Mesothelial cell of epicardium (in vitro differentiated cells): ENCODE measurements at places on chromosomes 2 and 18. TPM values are rescaled to one million over a fixed set of nuclear protein-coding genes. Genes with fewer than 3 reads are reported as not detected.

IL1R1 gene
- total RNA-seq, result 10.8 to 13.6 TPM (median 13.3 TPM) in 3 replicates

PPP1R1C gene
- 5.8 to 6.8 TPM (median 6.3 TPM) in 3 replicates for total RNA-seq

SNORC gene
- 3.4 to 6.0 TPM (median 4.1 TPM) in 3 replicates for total RNA-seq

CRYBA2 gene
- total RNA-seq, result not detected in 3 replicates

GATA6 gene
- total RNA-seq, result 99.0 to 108 TPM (median 106 TPM) in 3 replicates

DAPL1 gene
- total RNA-seq, result 0.71 TPM in 1 of 3 replicates, not detected in the others

CDH19 gene
- not detected in 3 replicates for total RNA-seq

LIPT1 gene
- 6.4 to 8.2 TPM (median 8.2 TPM) in 3 replicates for total RNA-seq

DOK6 gene
- 3.9 to 5.1 TPM (median 4.9 TPM) in 3 replicates for total RNA-seq

ICA1L gene
- total RNA-seq, result 9.9 to 13.4 TPM (median 11.8 TPM) in 3 replicates

DYNAP gene
- not detected in 3 replicates for total RNA-seq

CRYGD gene
- not detected in 3 replicates for total RNA-seq

PTPRN gene
- total RNA-seq, result 0.33 to 0.50 TPM (median 0.38 TPM) in 3 replicates

GRCh38 chr2:96533292-96534073 is 3.1 kb upstream of the ARID5A start:
- DNase-seq, result no peak

GRCh38 chr2:158969162-158969714 is 798 bp downstream of the TANC1 start:
- DNase-seq, result no peak

- no peak for DNase-seq
These were observed 86.6 kb downstream of the CCBE1 start for GRCh38 chr18:59610546-59611140.

DNA sequence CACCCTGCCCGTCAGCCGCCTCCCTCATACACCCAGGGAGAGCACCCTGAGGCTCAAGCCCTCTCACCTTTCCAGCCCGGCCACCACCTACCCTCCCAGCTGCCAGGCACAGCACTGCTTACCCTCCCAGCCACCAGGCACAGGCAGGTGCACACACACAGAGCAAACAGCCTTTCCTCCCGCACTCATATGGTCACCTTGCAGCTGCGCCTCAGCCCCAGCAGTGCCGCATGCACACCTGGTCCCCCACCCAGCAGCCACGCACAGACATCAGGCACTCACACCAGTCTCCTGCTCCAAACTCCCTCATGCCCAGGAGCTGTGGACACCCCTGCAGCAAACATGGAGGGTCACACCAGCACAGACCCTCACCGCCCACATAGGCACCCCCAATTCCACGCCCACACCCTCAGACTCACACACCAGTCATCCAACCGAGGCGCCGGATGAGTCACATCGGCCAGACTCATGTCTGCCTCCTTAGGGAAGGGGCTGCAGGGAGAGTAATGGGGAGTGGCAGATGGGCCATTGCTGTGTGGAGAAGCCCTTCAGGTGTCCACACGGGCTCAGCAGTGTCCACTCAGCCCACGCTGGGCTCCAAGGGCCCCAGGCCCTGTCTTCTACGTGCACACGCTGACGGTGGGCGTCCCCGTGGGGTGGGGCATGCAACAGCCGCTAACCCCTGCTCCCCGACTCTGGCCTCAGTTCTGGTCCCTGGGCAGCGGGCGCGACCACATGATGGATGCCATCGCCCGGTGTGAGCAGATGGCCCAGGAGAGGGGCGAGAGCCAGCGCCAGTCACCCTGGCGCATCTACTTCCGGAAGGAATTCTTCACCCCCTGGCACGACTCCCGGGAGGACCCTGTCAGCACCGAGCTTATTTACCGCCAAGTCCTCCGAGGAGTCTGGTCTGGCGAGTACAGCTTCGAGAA is 22.3 kb upstream of the GPR17 start:
- no peak for DNase-seq

DNA sequence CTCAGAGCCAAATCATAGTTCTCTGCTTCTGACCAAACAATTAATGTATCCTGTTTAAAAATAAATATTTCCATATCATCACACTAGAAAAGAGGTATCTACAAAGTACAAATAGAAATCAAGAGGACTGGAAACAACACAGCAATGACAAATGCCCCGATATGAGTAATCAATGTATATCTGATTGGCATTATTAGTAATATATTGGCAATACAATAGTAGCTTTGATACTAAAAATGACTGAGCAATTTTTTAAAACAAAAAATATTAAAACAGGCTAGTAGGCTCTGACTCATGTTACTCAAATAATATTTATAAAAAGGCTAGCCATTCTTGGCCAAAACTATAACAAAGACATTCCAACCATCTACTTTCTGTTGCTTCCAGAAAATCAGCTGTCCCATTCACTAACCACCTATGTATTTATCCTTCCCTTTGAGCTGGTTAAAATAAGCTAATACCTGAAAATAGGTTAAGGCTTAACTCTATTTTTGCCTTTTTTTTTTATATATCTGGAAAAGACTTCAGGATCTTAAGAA is 13.3 kb downstream of the PPP4R3B start:
- no peak for DNase-seq

DNA sequence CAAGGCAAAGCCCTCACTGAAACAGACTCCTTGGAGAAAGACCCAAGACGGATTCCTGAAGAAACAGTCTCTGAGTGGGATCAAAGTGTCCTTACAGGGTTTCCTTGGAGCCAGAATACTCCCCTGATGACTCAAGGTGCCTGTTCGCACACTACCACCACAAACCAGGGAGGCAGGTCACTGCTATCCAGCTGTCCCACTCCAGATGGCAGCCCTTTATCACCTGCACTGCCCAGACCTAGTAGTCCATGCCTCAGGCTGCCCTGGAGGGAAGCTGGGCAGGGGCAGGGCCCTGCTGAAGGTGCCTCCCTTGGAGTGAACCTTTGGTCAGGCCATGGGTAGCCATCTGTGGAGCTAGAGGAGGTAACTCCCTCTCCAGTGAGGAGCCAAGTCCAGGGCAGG is 34.1 kb downstream of the TRABD2A start:
- no peak for DNase-seq

- no peak for DNase-seq
These were observed 245.9 kb downstream of the AGPS start for GRCh38 chr2:177638507-177638906.

DNA sequence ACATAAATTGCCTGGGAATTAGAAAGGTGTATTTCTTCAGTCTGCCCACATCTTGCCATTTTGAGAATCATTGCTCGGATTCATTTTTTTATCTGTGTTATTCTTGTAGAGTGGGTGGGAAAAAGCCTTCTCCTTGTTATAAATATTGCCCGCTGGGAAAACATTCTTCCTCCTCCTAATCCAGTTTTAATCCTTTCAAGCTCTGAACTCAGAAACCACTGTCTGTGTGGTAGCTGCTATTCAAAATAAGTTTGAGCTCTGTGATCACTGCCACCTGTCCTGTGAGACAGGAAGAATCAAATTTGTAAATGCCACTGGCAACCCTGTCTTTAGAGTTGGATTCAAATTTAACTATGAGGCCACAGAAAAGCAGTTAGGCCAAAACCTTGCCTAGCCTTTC is 1875.2 kb upstream of the PIK3C3 start:
- no peak for DNase-seq

DNA sequence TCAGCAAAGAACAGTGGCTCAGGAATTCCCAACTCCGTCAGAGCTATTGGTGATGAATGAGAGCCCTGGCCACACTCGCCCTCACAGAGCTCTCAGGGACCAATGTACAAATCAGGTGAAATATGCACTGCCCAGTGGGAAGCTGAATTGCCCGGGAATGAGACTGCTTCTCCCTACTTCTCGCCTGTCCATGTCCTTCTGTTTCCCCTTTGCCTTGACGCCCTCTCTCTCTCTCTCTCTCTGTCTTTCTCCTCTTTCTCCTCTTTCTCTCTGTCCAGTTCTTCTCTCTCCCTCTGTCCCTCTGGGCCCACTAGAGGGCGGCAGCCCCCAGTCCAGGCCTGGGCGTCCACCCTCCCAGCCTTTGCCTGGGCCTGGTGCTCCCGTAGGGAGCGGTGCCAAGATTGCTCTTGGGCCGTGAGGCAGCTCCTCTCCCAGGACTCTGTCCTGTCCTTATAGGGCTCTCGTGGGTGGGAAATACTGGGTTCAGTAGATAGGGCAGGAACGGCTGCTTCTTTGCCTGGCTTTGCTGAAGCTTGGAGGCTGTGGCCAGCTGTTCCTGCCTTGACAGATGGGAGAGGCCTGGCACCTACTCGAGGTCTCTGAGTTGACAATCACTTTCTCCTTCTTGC is 28.4 kb upstream of the PUM2 start:
- peak; percentile 75 for DNase-seq

- no peak for DNase-seq
These were observed 19.5 kb upstream of the FAHD2A start for GRCh38 chr2:95382686-95383634.

DNA sequence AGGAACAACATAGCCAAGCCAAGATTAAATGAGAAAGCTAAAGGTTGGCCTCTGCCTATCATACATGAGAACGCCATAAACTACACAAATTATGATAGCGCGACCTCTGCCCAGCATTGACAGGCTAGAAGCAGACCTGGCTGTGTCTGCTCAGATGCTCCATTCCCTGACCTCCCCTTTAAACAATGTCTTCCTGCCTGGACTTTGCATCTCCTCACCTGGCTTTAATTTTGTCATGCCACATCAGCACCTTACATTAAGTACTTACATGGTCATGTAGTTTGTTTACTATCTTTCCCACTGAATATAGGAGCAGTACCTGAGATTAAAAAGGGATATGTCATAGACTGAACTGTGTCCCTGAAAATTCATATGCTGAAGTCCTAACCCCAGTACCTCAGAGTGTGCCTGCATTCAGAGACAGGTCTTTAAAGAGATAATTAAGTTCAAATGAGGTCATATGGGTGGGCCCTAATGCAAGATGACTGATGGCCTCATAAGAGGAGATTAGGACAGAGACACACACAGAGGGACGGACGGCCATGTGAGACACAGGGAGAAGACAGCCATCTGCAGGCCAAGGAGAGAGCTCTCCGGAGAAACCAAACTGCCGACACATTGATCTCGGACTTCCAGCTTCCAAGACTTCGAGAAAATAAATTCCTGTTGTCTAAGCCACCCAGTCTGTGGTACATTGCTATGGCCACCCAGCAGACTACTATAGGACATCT is 103.7 kb downstream of the BIN1 start:
- no peak for DNase-seq

- peak; percentile 92 for DNase-seq
These were observed at the start of the genes FBXO15 and TIMM21 for GRCh38 chr18:74147779-74148542. FBXO15 (minus strand) TSS chr18:74147834; CDS start chr18:74147785, 49 bp downstream. TIMM21 (plus strand) TSS chr18:74148523; CDS start chr18:74148809, 286 bp downstream.

DNA sequence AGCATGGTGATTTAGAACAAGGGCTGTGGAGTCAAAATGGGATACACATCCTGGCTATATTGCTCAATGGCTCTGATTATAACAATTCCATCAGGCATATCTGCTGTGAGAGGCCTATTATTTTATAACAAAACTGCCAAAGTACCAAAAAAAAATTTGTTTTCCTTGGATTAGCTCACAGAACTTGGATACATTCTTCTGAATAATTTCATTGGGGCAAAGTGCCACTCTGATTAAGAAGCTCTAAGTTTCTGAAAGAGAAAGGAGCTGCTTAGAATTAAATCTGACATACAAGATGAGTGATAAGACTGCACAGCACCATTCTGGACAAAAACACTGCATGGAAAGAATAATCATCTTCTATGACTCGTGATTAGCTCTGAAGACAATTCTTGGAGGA is 85.7 kb downstream of the SMC6 start:
- no peak for DNase-seq

GRCh38 chr2:36967236-36967876 is 1.0 kb upstream of the STRN start:
- DNase-seq, result no peak

DNA sequence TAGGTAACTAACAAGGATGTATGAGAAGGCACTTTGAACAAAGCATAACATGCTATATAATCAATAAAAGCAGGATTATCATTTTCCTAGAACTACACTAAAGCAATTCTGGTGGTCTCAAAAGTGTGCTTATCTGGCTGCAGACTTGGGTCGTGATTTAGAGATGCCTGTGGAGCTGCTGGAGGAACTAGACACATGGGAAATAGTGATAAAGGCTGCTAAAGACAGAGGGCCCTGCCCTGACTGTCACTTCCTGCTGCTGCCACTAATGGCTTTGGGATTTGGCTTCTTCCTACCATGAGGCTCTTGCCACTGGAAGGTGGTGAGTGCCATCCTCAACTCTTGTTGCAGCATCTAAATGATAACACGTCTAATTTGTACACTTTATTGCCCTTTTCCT is 22.5 kb downstream of the TMEM178A start:
- DNase-seq, result no peak

DNA sequence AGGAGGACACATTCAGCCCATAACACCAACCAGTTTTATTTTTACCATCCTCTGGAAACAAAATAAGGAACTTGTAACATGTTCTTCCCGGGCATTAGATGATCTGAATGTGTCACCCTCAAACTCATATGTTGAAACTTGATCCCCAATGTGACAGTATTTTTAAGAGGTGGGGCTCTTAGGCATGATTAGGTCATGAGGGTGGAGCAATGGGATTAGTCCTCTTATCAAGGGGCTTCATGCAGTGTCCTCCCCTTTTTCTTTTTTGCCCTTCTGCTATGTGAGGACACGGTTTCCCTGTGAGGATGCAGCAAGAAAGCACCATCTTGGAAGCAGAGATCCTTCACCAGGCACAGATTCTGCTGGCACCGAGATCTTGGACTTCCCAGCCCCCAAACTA is 401.5 kb upstream of the TRIB2 start:
- no peak for DNase-seq

DNA sequence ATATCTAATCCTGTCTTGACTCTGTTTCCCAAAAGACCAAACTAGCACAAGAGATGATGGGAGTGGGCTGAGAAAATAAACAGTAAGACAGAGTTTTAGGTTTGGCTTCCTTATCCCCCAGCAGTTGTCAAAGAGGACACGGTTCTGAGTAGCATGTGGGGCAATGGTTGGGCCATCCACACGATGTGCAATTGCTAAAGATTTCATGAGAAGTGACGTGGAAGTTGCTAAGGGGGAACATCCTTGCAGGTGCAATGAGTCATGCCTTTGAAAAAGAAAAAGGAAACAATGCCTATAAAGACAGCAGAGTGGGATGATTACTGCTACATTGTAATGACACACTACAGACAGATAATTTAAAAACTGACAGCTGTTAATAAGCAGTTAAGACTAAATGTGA is 1395.8 kb downstream of the LRP1B start:
- DNase-seq, result no peak

GRCh38 chr2:68605939-68606338 is 37.4 kb upstream of the PROKR1 start:
- DNase-seq, result no peak

GRCh38 chr2:99956232-99957030 is 186.0 kb downstream of the AFF3 start:
- DNase-seq, result no peak

DNA sequence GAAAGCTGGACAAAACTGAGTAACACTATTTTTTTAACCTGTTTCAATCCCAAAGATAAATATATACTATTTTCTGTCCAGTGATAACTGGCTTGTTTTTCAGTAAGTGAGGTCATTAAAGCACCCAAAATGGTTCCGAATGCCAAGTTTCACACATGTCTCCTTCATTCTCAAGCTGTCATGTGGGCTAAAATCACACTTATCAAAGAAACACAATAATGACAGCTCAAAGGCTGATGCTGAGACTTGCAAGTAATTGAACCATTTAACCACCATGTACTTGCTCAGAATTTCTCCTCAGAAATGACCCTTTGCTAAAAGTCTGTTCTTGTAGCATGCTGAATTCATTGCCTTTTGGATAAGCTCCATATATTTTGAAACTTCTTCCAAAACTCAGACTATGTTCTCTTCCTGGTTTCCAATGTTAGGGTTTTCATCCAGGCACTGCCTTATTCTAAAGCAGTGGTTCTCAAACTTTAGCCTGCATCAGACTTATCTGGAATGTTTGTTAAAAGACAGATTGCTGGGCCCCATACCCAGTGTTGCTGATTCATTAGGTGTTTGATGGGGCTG is 149.8 kb downstream of the VWC2L start:
- DNase-seq, result no peak
